Cortex of kidney (tissue), 1 donor: ENCODE measurements at places on chromosomes 7 and 10.

DNA sequence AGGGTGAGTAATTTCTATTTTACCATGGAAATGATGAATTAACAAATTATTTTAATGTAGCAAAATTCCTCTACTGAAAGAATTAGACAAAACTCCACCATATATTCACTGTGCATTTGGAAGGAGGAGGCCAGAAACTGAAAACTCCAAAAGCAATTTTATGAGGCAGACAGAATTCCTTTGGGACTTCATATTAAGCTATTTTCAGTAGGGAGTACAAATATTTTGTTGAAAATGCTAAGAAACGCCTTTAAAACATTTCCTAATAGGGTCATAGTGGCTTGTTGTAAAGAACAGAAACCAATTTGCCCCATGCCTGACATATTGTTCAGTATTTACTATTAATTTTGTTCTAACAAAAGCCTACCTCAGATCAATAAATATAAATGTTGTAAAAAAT lies 117.8 kb downstream of the TES start:
- DNase-seq: no peak

DNA sequence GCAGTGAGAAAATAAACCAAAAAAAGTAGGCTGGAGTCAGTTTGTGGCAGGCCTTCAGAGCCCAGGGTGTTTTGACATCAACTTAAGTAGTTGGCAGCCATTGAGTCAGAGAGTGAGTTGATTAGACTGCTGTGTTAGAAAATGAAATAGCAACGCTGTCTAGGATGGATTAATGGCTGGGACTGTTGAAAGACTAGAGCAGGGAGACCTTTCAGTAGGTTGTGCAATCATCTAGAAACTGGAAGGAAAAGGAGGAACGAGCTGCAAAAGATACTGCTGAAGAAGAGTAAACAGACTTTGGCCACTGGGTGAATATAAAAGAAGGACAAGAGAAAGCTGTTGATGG lies 28.6 kb upstream of the TRIL start:
- no peak for DNase-seq

DNA sequence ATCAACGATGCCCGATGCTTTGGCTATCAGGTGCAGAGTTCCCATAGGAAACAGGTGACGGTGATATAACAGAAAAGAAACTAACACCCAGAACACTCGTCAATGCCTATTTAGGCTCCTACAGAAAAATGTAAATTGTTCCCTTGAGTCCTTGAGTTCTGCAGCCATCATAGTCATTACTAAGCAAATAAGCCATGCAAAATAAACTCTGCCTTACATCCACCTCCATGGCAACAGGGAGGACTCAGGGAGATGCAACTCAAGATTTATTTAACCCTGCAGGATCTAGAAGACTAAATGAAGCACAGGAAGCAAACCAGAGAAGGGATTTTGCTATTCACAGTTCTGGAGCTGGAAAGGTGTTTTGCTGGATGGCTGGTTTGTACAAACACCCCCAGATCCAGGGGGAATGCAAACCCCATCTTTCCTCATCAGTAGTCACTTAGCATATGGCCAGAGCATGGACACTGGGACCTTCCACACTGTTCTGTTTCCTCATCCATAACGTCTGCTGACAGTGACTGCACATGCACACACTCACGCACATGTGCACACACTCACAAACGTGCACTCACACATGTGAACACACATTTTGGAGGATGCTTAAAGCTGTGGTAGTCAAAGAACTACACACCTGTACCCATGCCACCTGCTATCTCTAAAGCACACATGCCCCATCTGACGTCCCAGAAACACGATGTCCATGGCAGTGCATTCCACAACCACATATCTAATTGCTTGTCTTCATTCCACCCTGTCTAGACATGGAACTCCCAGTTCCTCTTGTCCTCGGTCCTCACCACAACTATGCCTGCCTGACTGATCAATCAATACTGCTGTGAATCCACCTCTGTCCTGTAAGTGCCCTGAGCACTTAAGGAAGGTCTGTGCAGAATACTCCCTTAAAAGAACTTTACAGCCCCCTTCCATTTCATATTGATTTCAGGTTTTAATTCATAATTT lies 178.2 kb downstream of the COBL start:
- no peak for DNase-seq

DNA sequence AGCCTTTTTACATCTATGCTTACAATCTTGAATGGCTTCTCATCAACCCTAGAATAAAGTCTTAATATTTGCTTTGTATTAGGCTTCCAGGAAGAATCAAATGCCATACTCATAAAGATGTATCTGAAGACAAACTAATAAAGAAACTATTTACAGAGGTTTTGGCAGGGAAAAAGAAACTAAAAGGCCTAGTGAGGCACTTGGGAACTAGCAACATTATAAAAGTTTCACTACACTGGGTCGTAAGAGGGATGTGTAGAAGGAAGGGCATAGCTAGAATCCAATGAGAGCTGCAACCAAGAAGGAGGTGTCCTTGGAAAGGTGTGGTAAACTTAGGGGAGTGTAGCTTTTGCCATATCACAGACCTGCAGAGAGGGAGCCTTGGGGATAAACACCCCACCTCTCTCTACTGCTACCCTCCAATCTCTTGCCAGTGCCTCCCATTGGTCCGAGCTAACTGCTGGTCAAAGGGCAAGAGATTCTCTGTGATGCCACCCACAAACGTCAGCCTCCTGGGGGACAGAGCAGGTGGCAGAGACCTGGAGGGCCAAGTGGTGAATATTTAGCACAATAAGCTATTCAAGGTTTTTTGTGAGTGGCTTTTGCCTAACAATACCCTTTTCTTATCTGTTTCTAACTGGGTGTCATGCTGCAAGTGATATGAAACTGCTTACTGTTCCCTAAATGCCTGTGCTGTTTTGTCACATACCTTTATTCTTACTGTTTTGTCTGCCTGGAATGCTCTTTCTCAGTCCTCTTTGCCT lies 60.7 kb downstream of the CPED1 start:
- no peak for DNase-seq

GRCh38 chr10:15035385-15036301 lies 8.1 kb upstream of the OLAH start:
- DNase-seq: no peak

DNA sequence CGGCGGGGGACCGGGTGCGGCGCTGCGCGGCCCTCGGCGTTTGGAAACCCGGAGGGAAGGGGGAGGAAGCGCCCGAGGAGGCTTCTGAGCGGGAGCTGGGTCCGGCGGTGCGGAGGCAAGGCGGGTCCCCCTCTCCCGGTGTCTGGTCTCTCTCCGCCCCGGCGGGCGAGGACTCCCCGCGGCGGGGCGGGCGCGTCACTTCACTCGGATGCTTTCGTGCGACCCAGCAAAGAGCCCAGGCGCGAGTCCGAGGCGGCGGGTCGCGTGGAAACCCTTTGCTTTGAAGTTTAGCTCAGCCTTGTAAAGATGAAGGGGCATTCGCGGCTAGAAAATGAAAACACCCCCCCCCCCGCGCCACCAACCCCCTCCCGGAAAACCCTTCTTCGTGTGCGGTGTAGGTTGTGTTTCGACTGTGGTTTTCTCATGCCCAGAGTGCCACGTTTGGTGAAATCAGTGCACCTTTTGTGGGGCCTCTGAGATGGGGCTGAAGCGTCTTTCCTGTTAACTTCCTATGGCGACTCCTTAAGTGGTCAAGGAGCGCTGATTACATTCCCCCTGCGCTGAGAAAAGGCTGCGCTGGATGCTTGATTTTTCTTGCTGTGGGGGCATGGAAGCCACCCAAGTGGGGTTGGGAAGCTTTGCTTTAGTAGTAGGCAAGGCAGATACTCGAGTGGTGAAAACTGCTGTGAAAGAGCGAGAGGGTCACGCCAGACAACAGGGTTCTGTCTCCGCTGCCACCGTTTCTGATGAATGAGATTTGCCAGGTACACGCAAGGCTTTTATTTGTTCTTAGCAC lies 876 bp downstream of the GNAI1 start:
- no peak for DNase-seq

GRCh38 chr10:73742454-73742734 lies 1.8 kb upstream of the SEC24C start:
- DNase-seq: no peak

- DNase-seq: no peak
Measured at GRCh38 chr10:44922796-44923545, 11.8 kb downstream of the TMEM72 start.

- no peak for DNase-seq
Measured at GRCh38 chr10:114758331-114758730, 63.2 kb upstream of the FHIP2A start.

DNA sequence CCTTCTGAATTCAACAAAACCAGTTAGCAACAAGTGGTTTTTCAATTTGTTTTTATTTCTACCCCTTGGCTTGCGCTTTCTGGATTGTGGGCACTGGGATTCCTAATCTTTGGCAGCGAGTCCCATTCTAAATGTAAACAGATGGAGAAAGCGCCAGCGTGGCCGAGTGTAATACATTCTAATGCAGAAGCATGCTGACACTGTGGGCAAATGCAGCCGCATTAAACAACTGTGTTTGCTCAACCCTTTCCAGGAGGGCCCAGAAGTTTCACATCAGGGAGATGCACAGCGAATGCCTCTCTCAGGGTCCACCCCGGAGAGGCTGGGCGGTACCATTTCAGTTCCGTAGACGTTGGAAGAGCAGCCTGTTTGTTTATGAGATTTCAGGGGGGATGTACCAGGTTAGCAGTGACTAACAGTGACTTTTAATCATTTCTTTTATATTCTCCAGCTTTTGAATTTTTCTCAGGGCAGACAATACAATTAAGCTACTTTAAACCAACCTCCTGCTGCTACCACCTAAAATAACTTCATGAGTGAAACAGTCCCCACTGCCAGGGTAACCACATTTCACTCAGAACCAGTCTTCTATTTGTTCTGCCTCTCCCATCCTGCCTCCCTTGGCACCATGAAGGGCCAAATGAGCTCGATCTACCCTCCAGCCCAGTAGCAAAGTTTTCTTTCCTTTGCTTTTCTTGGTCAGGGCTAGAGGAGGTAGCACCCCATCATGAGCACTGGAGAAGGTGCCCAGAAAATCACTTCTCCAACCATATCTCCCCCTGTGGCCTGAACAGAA lies 164.2 kb upstream of the ITGB1 start:
- no peak for DNase-seq

DNA sequence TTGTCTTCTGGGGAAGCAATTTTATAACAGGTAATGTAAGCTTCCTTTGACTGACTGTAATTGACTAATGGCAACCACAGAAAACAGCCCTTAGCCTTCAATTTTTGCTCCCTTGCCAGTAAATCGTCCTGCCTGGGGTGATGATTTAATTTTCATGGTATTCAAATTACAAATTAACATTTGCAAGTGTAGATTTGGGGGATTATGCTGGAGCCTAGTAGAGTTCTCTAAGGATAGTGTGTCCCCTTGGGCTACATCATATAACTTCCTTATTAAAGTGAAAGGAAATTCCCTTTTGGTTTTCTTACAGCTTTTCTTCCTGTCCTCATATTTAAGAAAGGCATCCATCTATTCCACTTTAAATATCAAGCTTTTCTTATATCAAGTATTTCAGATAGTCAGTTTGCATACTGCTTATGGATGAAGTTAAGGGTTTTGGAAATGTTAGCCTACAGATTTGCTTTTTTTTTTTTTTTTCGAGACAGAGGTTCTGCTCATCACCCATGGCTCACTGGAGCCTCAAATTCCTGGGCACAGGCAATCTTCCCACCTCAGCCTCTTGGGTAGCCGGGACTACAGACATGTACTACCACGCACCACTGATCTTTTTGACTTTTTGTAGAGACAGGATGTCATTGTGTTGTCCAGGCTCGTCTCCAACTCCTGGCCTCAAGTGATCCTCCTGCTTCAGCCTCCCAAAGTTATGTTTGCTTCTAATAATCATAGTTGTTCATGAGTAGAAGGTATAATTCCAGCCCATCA lies 35.9 kb upstream of the HDAC9 start:
- no peak for DNase-seq

DNA sequence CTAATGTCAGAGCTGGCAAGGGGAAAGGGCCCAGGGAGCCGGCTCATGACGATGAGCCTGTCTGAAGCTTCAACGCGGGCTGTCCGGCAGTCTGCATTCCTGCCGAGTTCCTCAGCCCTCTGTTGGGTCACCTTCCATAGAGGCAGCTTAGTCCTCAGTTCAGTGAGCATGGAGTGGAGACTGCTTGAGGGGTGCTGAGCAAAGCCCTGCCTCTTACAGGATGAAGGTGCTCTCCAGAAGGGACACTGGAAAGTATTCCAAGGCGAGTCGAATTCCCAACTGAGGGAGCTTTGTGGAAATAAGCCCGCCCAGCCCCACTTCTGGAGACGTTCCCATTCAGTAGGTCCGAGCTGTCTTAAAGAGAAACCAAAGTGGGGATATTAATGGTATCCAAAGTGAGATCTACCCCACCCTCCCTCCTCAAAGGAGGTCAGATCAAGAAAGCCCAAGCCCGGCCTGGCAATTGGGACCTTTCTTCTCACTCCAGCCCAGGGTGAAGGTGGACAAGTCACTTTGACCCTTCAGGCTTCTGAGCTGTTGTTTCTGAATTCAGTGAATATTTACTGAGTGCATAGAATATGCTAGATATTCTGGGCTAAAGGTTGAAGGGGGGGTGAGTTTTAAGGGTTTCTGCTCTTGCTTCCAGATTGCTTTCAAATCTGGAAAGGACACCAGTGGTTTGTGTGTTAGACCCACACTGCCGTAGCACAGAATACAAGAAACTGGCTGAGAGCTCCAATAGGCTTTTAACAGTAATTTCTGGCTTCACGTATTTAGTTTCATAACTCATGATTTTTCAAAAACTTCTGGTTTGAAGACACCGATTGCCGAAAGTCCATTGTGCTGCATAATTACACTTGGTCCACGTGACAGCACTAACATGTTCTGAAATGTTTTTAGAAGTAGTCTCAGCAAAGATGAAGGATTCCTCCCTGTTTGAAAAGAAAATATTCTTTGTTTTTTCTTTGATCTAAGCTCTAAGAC lies 3.5 kb downstream of the EGFR start:
- DNase-seq: no peak

DNA sequence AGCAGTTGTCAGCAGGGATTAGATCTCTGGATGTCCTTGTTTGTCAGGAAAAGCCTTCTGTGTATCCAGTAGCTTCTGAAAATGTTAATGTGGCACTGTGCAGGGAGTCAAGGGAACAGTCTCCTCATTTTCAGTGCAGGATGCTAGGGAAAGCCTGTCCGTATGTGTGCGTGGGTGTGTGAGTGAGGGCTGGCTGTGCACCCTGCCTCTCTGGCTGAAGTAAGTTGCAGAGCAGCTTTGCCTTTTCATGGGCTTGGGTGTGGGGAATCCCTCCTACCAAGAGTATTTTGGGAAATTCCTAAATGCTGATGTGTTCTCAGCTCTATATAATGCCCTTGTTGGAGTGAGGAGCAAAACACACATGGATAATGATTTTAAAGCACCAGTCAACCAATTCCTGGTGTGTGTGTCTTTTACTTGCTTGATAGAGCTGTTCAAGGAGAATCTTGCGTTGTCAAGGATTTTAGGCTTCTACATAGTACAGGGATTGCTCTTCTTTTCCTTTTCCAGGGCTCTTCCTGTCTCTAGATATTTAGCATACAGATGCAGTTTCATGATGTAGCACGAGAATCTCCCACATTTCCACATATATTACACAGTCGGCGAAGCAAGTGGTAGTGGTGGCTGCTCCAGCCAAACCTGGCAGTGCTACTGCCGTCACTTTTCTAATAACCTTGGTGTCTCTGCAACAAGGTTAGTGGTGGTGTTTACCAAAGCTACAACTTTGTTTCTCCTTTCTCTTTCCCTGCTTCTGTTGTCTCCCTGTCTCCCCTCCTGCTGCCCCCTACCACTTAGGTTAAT lies 92.8 kb downstream of the MCU start:
- no peak for DNase-seq
